ENCODE measurements at places on chromosomes 7 and 10.

DNA sequence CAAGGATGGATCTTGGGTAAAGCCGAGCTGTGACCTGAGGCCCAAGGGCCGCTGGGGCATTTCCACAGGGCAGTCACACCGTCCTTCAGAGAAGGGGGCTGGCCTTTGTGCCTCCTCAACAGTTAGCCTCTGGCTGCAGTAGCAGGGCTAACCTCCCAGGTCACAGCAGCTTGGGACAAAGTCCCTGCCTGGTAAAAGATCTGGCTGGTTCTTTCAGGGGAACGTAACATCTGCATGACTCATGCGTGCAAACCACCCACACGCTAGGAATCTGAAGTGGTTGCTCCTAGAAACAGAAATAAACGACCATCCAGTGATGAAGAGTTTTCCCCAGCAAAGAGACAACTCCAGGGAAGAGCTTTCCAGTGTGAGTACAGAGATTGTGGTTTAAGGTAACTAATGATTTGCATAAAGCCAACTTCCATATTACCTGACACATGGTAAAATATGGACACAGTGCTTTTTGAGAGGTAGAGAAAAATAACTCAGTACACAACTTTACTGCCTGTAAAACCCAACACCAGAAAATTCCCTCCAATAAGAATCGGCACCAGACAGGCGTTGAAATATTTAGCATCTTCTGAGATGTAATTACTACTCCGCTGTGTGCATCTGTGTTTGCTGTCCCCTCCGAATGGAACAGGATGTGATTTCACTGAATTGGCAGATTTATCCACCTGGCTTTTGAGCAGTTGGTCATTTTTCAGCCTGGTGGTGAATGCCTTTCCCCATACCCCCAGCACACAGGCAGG is 84.9 kb upstream of the ADRB1 start:
- peak; percentile 90 for DNase-seq

- DNase-seq: no peak
Observed at GRCh38 chr10:74875068-74875467, 48.7 kb downstream of the KAT6B start.

DNA sequence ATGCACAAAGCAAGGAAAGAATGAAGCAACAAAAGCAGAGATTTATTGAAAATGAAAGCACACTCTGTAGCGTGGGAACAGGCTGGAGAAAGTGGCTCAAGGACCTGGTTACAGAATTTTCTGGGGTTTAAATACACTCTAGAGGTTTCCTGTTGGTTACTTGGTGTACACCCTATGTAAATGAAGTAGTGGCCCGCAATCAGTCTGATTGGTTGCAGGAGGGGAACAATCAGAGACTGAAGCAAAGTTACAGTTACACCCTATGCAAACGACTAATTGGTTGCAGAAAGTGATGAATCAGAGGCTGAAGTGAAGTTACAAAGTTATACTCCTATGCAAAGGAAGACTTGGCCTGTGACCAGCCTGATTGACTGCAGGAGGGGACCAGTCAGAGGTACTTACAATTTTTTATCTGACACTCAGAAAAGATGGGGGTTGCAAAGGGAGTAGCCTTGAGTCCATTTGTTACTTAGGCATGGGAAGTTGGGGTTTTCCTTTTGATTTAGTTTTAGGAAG is 3.6 kb upstream of the MTPN start:
- no peak for DNase-seq

DNA sequence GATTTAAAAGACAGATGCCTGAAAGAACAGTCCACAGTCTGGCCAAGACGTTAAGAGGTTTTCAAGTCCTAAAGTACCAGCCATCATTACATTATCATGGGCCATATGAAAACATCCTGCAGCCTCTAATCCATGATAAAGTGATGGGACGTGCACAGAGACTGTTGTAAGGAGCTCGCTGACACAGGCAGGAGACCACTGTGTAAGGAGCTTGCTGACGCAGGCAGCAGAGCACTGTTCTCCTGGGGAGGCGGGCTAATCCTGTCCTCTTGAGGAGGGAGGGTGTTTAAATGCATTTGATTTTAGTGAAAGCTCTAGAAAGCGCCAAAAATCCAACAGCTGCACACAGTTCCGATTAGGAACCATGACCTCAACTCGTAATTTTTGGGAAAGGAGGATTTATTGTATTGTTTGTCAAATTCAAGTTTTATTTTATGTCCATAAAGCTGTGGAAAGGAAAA is 16.9 kb downstream of the SVIL start:
- DNase-seq: no peak

- DNase-seq: no peak
Observed at GRCh38 chr10:71052076-71052660, 160.2 kb upstream of the UNC5B start.

GRCh38 chr7:82615527-82615926 is 171.9 kb upstream of the CACNA2D1 start:
- DNase-seq: no peak

- DNase-seq: no peak
Observed at GRCh38 chr10:1043532-1043995, 5.4 kb downstream of the IDI1 start.

- DNase-seq: no peak
Observed at GRCh38 chr10:114307731-114308130, 68.7 kb downstream of the VWA2 start.

GRCh38 chr7:23347033-23347681 is 48.0 kb downstream of the MALSU1 start:
- no peak for DNase-seq

DNA sequence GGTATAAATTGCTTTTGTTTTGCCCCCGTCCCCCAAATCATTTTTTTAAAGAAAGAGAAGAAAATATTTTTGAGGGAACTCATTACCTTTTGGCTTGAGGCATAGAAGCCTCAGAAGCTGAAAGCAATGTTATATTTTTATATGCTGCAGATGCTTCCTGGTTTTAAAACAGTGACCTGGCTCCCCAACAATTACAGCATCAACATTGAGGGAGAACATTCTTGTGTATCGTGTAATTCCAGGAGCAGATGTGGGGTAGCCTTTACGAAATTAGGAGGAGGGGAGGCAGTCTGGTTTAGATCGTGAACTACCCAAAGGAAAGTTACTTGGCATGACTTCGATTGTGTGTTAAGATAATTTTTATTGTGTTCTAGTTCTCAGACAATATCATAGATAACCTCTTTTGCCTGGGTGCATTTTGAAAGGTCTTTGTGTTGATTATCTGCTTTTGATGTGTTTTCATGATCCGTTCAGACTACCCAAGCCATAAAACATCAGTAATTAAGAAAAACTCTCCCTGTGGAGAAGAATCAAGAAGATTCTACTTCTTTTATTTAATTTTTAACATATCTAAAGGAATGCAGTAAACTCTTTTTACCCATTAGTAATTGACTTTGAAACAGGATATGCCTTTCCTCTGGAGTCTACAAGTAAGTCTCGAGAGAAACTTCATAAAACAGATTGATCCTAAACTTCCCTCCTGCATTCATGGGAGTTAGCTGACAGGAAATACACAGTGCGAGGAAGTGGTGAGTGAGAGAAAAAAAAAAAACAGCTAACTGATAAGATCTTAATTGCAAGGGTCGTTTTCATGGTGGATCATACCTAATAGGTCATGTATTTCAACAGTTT is 141.4 kb downstream of the KIAA1217 start:
- no peak for DNase-seq

GRCh38 chr7:229184-229964 is 37.0 kb downstream of the FAM20C start:
- no peak for DNase-seq

DNA sequence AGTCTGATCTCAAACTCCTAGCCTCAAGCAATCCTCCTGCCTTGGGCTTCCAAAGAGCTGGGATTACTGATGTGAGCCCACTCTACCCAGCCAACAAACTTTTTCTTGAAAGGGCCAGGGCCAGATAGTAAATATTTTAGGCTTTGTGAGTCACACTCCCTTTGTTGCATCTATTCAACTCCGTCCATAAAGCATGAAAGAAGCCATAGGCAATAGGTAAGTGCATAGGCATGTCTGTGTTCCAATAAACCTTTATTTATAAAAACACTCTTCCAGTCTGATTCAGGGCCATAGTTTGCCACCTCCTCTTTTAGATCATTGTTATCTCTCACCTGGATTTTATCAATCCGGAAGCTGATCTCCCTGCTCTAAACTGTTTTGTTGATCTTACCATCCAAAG is 105.6 kb upstream of the BMPER start:
- no peak for DNase-seq

DNA sequence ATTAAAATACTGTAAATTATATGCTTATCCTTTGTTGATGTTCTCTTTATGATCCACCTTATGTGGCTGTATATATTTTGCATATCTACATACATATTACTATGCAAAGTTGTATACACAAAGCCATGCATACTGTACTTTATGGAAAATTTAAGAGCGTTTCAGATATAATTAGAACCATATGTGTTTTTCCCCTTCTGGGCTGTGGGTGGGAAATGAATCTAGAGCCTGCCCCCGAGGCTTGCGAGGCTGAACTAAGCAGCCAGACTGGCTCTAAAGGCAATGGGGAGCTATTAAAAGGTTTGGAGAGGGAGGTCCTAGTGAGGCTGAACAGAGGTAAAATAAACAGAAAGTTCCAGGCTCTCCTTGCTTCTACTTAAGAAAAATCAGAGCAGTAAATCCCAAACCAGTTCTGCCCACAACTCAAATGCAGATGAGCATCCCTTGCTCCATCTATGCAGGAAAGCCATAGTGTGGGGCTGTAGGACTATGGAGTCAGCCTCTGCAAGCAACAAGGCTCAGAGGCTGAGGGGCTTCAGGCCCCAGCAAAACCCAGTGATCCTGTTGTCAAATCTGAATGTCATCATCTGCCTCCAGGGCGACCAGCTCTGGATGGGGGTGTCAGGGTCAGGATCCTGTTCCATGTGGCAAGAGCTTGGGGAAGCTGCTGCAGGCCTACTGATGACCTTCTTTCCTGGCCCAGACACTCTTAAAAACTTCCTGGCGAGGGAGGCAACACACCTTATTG is 14.1 kb upstream of the DDIT4 start:
- no peak for DNase-seq

DNA sequence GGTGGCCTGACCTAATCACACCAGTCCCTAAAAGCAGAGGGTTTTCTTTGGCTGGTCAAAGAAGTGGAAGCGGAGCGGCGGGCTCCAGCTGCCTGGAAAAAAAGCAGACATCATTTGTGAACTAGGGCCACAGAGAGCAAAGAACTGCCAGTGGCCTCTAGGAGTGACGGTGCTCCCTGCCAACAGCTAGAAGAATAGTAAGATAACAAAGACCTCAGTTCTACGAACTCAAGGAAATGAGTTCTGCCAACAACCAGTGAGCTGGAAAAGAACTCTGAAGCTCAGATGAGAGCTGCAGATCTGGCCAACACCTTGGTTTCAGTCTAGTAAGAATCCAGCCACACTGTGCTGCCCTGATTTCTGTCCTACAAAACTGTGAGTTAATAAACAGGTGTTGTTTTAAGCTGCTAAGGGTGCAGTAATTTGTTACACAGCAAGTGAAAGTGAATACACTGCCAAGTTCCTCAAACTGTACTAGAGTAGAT is 178.0 kb downstream of the SRPK2 start:
- no peak for DNase-seq

GRCh38 chr10:10818082-10818481 is 199.6 kb upstream of the CELF2 start:
- DNase-seq: no peak

GRCh38 chr7:90677486-90678404 is 81.6 kb downstream of the CDK14 start:
- no peak for DNase-seq

DNA sequence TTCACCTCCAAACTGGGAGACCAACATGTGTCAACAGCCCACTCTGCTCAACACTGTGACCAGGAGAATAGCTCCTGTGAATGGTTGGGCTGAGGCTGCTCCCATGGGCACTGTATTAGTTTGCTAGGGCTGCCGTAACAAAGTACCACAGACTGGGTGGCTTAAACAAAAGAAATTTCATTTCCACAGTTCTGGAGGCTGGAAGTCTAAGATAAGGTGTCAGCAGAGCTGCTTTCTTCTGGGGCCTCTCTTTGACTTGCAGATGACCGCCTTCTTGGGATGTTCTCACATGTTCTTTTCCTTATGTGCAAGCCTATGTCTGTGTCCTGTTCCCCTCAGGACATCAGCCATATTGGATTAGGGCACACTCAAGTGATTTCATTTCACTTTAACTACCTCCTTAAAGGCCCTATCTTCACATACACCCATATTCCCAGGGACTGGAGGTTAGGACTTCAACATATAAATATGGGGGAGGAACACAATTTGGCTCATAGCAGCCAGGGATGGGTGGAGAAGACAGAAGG is 90.3 kb downstream of the CPED1 start:
- DNase-seq: no peak

GRCh38 chr10:33032654-33033151 is 74.7 kb upstream of the ITGB1 start:
- DNase-seq: peak; percentile 75

DNA sequence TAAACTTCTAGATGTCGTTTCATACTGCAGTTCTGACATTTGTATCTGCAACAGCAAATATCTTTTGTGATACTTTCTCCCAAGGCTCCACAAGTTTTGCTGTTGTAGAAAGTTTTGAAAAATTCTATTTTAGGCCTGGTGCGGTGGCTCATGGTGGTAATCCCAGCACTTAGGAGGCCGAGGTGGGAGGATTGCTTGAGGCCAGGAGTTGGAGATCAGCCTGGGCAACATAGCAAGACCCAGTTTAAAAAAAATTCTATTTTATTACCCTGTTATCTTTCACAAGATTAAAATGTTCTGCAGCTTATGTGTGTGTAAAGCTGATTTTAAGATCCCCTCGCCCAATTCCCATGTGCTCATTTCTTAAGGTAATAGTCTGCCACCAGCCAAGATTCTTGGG is 1.4 kb downstream of the SND1 start:
- no peak for DNase-seq

DNA sequence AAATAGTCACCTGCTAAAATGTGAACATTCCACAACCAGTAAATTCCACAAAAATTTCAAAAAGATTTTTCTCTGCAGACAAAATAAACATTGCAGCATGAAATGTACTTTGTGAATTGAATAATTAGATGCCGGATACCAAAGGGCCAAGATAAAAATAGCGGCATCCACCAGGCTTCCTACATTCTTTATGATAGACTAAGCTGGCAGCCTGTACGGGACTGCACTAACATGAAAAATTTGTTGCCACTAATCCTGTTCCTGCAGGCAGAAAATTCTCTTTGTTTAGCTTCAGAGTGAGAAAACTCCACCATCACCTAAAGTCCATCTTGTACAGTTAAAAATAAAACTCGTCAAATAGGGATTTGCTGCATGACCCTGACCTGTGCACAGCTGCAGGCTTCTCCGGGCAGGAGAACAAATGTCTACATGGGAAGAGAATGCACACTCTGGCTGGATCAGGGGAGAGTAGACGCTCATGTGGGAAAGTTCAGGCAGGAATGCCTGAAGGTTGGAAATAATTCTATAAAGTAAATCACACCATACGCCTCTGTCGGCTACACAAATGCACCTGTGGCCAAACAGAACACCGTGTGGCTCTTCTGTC is 15.6 kb upstream of the ADO start:
- no peak for DNase-seq

All from RWPE1 (cell line).